Hindlimb muscle (tissue), 1 donor: ENCODE measurements at places on chromosomes 12 and 14. TPM values are rescaled to one million over a fixed set of nuclear protein-coding genes. Genes with fewer than 3 reads are reported as not detected.

GRCh38 chr14:101665478-101666078, 95.9 kb upstream of the PPP2R5C start:
- peak; percentile 13 for DNase-seq

GRCh38 chr14:46663382-46663781, 11.8 kb upstream of the RPL10L start:
- no peak for DNase-seq

The INSM2 gene
- not detected for polyA plus RNA-seq

DNA sequence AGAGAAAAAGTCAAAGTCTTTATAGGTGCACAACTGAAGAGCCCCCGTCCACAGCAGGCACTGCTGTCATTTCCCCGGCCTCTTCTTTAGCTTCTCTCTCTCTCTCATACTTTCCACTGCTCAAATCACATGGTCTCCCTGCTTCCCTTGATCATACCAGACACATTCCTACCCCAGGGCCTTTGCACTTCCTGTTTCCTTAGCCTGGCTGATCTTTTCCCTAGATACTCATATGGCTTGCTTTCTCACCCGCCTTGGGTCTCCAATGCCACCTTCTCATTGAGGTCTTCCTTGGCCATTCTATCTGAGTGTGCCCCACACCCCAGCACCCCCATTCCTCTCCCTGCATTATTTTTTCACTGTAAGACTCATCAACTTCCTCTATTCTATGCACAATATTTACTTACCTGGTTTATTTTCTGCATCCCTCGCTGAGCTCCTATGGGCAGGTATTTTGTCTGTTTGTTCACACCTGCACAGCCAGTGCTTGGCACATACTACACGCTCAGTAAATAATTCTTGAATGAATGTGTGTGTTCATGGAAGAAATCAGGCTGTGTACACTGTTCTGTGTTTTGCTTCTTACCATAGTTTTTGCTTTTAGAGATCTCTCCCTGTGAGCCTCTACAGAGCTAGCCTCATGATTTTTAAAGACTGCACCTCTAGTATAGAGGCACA, 31.9 kb downstream of the SERPINA1 start:
- no peak for DNase-seq

GRCh38 chr12:6038160-6038559, 86.3 kb downstream of the VWF start:
- DNase-seq: no peak

- DNase-seq: no peak
Observed at GRCh38 chr12:108784270-108784669, 53.0 kb upstream of the CORO1C start.

DNA sequence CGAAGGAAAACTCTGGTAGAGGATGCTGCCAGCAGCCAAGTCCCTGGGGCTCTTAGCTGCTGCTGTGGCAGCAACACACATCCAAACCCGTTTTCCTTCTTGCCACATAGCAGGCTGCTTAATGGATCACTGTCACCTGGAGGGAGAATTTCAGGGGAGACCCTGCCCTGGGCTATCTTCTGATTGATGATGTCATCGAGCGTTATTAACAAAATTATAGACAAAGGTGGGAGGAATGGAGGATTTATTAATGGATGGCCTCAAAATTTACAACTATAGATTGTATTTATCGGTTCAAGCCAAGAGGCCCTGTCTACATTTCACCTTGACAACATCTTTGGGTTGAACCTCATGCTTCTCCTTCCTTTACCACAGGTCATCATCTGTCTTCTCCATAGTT, 120.8 kb upstream of the PZP start:
- DNase-seq: no peak

The GDF3 gene
- polyA plus RNA-seq: not detected
